ENCODE measurements at places on chromosomes 5 and 9.
A peak's percentile ranks its signal among the peaks of the same experiment; 100 is the strongest.

- no peak for DNase-seq
Observed at GRCh38 chr5:161763571-161763970, 78.0 kb downstream of the GABRA6 start.

GRCh38 chr5:133361922-133362321 lies 250.4 kb downstream of the FSTL4 start:
- no peak for DNase-seq

GRCh38 chr9:13806714-13807113 lies 507.2 kb downstream of the NFIB start:
- no peak for DNase-seq

DNA sequence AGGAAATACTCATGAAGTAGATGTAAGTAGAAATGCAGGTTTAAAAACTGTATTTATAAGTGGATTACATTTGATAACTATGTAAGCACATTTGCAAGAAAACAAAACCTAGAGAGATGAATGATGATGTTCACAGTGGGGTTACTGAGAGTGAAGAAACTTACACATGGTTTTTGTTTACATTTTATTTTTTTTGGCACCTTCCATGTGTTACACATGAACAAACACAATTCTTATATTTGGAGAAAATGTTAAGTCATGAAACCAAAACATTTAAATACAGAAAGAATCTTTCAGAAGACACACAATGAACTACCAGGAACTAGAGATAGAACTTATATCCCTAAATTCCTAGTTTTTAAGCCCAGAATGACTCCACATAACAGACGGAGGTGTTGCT lies 51.5 kb upstream of the SPATA31E1 start:
- no peak for DNase-seq

GRCh38 chr5:60101573-60101972 lies 208.0 kb upstream of the PDE4D start:
- peak; percentile 15 for DNase-seq

DNA sequence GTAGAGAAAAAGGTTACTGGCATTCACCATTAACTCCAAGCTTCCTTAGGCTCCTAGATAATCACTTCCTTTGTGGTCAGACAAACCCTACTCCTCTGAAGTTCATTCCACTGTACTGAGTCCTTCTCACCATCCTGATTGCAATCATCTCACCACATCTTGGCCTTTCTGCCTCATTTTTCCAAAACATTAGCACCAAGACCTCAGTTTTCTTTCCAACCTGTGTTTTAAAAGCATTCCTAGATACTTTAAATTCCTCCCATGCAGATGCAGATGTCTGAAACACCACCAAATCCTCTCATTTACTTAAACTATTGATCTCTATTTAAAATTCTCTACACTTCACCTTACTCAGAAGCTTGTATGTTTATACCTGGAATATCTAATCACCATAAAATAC lies 961.3 kb upstream of the CTNND2 start:
- no peak for DNase-seq

DNA sequence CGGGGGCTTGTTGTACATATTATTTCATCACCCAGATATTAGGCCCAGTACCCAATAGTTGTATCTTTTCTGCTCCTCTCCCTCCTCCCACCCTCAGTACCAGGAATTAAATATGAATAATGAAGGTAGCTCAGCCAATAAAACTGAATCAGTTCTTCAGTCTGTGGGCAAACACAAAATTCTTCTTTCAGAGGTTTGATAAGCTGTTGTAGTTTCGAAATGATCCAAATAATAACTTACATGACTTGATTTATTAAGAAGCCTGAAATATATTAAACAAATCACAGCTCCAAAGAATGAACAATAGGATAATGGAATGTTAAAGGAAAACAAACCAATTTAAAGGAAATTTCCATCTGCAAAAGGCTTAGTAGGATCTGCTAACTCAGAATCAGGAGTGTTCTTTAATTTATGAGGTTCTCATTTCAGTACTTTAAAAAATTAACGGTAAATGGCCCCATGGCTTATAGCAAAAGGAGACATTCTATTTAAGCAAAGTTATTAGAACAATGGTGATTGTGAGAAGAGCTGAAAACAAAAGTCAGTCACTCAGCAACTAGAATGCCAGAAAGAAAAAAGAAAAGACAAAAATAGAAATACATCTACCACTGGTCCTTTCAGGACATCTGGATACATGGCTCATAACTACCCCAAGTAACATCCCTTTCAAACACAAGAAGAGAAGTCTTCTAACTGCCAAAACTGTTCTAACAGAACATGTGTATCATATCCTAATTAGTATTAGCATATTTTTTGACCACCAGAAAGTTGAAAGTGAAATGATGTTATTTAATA lies 62.4 kb downstream of the NR3C1 start:
- no peak for DNase-seq

Data from NCI-H460 (cell line).